Effector memory CD4-positive, alpha-beta T cell (primary cell): ENCODE measurements at places on chromosomes 6 and 20.

DNA sequence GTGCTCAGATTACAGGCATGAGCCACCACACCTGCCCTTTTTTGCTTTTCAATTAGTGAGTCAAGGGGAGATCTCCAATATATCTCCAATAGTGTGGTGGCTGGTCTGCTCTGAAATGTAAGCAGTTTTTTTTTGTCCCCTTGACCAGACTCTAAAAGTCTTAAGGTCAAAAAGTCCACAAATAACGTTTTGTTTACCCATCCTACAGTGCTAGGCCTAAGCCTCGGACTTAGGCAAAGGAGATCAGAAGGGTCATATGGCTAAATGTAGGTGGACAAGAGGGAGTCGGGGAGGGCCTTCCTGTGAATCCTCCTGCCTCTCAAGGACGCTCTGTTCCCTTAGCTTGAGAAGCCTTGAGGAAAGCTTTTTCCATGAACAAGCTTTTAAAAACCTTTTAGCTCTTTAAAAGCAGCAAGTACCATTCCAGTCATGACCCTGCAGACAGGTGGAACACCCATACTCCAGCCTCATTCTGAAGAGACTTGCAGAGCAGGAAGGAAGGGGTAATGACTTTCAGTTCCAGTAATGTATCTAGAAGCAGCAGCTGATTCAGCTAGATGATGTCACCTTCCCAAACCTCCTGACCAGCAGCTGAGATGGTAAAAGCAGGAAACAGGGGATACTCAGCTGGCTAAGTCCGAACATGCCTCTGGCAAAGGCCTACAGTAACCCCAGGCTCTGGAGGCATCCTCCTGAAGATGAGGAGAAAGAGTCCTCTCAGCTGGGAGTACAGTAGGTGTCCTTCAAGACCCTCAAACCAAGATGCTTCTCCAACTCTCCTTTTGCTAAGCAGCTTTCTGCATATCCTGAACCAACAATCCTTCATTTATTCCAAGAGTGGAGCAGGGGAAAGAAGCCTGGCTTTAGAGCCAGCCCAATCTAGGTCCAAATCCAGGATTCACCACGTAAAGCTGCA, 23.6 kb downstream of the BCL2L1 start:
- no peak for DNase-seq

DNA sequence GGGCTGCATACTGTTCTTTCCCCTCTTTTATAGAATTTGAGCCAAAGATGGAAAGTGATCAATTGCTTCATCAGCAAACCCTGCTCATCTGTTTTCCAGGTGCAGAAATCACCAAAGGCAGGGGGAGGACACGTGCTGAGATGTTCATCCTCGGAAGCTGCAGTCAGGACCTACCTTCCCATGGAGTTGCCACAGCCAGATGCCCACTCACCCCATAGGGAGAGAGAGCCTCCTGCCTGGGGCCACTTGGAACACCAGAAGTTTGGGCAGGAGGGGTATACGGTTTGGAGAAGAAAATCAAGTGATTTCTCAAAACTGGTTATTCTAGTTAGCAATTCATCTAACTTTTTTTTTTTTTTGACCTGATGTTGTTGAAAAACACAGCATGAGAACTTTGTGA, 5.3 kb upstream of the CST7 start:
- DNase-seq: no peak

DNA sequence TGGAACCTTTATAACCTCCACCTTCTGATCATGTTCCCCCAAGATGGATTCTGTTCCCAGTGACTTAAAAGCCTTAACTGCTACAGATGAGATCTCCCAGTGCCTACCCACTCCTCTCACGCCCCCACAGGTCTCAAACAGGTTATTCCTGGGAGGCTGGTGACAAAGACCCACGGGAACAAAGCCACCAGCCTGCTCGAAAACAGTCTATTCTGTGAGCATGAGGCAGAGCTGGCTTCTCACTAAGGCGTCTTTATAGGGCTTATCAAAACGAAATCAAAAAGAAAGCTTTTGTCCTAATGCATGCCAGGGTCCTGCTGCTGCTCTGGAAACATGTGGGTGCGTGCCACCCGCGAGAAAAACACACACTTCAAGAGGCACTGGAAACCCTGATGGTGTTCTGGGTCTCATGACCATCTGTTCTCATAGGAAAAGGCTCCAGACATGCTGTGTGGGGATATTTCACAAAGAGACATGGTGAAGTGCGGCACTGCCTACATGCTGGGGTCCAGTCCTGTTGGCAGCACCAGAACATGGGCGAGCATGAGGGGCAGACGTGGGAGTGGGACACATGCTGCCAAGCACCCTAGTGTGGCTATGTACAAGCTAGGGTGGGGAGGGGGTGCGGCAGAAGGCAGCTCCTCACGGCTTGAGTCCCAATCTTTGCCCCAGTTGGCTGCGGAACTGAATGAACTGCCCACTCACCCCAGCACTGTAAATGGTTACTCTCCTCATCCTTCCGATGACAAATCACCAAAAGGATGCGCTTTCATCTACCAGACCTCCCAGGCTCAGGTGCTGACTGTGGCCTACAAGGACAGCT, 2.1 kb downstream of the FKBP1A start:
- DNase-seq: no peak

DNA sequence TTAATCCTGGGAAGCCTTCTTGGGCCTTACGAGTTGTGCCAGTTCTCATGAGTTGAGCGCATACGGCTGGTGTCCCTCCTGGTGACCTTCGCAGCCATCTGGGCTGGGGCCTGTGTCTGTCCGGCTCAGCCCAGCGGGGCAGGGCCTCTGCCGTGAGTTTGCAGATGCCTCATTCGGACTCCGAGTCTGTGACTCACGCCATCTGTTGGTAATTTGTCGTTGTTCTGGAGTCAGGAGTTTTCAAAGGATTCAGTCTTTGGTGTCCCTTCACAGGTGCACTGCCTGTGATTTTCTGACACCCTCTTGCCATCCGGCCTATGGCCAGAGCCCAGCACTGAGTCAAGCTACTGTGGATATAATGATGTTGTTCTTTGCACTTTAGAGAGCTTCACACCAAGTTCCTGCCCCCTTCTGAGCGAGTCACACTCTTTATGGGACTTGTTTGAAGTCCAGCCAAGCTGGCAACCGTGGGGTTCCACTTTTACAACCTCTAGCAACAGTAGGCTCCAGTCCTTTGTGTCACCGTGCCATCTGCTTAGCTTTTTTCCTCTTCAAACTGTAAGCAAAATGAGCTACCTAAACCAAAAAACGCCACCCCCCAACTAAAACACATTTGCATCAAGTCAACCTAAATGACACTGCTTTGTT, 175.6 kb downstream of the AIG1 start:
- DNase-seq: no peak

DNA sequence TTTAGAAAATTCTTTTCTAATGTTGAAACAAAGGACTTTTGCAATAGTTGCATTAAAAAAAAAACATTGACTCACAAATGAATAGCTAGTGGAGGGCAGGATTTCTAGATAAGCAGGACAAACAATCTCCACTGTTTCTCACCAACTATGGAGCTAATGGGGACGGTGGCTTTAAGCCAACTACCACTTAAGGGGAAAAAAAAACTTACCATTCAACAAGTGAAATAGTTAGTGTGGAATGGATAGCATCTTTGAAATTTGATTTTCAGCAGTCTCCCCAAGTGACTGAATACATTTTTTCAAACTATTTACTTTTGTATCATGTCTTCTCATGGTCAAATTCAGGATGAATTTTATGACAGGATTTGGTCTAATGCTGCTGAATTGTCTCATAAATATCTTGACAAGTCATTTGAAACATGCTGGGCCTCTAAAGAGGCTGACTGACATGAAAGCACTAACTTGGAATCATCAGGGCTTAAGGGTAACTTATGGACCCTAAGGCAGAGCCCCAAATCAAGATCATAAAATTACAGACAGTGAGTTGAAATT, 100.5 kb downstream of the EYA4 start:
- no peak for DNase-seq

DNA sequence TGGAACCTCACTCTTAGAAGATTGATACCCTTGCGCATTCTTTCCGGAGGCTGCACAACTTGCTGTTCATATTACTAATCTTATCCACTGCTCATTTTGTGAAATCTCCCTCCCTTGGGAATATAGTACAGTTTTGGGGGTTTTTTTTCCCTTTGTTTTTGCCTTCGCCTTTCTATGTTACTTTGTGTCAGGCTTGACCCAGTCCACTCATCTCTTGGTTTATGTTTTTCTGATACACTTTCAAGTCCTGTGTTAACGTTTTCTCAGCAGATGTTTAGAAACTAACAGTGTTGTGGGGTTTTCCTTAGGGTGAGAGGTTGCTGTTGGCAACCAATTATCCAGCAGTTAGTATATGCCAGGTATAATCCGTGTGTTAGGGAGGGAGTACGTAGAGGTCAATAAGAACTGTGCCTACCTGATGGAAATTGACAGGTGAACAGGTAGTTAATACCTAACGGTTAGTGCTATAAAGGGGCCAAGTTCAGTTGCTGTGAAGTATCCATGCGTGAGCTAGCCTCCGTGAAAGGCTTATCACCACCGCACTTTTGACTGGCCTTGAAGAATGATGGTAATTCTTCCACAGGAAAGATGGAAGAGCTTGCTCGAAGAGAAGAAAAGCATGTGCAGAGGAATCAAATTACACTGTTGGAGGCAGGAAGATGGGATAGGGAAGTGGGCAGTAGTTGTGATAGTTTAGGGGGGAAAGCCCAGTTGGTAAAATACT, 1.4 kb downstream of the NFYA start:
- DNase-seq: no peak

- DNase-seq: no peak
Measured at GRCh38 chr6:62283796-62284411, 2.1 kb downstream of the KHDRBS2 start.

- DNase-seq: no peak
Measured at GRCh38 chr20:58011106-58011946, 217.1 kb downstream of the ANKRD60 start.

GRCh38 chr6:31903957-31904356, 2.1 kb upstream of the ZBTB12 start:
- no peak for DNase-seq

GRCh38 chr20:34968042-34968775, 12.5 kb downstream of the MYH7B start:
- DNase-seq: no peak

GRCh38 chr6:160360955-160361354, 12.8 kb downstream of the SLC22A3 start:
- no peak for DNase-seq

- DNase-seq: no peak
Measured at GRCh38 chr6:85402922-85403321, 47.0 kb upstream of the NT5E start.

GRCh38 chr6:111771629-111772028, 101.6 kb downstream of the FYN start:
- no peak for DNase-seq

DNA sequence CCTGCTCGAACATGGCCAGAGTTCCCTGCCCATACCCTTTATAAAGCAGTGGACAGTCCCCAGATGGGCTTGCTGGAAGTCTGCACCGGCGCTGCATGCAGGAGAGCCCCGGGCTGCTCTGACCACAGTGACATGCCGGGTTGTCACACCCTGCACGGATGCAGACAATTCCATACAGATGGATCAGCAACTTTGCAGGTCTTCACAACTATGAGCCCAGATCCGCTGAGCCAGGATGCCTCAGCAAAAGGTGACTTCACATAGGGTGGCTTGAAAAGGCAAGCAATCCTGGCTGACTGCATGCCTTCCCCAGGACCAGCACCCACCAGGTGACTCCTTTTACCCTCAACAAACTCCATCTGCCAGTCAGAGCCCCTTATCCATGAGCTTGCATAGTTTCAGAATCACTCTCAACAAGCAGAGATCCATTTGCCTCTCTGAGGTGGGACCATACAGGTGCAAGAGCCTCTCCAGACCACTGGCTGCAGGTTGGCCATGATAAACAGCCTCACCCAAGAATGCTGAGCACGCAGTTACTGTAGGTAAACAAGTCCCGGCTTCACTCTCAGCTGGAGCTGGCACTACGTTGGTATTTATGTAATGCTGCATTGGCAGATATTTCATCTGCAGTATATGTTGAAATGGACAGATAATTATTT, 183.0 kb upstream of the QKI start:
- no peak for DNase-seq

- DNase-seq: no peak
Measured at GRCh38 chr6:16168858-16169257, 40.0 kb downstream of the MYLIP start.

DNA sequence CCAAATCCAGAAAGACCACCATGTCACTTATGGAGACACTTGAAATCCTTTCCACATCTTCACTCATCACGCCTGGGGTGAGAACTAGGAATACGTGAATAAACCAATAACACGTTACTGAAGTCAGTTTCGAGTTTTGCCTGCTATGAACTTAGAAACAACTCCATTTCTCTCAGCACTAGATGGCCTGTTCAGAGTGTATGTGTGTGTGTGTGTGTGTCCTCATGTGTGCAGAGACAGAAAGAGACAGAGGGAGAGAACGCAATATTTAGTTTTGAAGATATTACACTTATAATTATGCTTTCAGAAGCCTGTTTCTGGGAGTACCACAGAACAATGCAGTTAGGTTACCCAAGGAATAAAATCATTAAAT, 81.2 kb upstream of the CCN6 start:
- DNase-seq: no peak

GRCh38 chr6:6002848-6003620, 3.7 kb downstream of the NRN1 start:
- DNase-seq: no peak

DNA sequence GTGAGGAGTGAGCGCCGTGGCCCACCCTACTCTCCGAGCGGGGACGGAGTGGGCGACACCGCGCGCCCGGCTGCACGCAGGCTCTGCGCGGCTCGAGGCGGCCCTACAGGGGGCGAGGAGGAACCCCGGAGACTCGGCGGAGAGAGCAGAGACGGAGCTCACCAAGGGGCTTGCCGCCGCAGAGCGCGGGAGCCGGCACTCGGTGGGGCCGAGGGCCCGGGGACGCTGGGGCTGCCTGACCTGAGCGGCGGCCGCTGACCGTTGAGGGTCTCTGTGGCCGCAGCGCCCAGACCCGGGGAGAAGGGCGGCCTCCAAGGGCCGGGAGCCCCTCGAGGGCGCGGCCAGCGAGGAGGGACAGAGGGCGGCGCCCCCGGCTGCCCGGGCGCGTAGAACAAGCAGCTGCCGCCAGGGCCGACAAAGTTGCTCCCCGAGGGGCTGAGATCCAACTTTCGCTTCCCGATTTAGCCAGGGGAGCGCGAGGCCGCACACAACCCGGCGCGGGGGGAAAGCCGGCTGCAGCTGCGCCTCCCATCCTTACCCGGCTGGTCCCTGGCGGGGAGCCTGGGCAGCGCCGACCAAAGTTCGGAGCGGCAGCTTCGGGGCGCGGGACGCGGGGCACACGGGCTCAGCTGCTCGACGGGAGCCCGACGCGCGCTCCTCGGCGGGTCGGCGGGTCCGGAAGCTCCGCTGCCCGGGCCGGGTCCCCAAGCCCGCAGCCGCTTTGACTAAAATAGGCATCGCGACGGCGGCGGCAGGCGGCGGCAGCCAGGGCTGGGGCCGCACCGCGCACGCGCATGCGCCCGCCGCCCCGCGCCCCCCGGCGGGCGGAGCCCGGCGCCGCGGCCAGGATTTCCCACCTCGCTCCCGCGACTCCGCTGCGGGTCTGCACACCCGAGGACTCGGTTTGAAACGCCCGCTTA, 43.1 kb downstream of the POPDC3 start:
- DNase-seq: no peak

DNA sequence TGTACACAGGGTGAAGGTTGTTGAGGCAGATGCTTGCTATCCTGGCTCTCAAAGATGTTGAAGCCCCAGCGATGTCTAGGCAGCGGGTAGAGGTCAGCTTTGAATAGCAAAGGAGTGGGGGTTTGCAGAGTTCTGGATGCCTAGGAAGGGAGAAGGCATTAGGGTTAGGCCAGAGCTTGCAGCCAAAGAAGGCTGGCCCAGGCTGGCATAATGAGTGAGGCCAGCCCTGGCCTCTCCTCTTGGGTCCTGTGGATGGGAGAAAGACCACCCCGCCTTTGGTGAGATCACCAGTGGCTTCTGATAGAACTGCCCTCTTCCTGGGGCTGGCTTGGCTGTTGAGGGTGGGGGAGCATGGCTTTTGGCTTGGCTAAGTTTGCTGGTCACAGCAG, 406 bp upstream of the WFDC5 start:
- DNase-seq: no peak
